ENCODE measurements at places on chromosomes 6 and 20.

DNA sequence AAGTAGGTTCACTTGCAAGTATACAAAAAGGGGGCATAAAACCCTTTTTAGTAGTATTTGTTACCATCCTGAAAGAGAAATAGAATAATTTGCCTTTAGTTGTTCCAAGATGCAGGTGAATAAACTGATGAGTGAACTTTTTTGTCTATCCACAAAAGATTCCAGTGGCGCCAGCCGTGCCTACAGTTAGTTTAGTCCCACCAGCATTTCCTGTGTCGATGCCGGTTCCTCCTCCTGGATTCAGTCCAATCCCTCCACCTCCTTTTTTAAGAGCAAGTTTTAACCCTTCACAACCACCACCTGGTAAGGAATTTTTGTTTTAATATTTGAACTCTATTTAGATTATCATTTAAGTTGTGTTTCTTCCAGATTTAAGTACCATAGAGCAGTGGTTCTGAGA lies 90.9 kb downstream of the SCAF8 start:
- no peak for DNase-seq

GRCh38 chr6:35919827-35920751 lies 809 bp downstream of the SRPK1 start:
- DNase-seq, result no peak

DNA sequence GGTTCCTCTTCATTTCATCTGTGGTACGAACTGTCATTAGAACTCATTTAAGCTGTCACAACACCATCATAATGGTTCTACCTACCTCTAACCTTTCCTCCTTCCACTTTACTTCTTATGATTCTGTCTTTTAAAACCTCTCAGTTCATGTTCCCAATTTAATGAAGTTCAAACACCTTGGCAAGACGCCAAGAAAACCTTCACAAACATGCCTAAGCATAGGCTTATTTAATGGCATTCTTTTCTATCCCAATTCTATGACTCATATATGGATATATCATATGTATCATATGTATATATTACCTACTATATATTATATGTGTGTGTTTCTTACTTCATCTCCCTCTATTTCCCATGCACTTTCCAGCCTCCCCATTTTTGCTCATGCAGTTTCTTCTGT lies 283.4 kb upstream of the TBX18 start:
- DNase-seq, result no peak

DNA sequence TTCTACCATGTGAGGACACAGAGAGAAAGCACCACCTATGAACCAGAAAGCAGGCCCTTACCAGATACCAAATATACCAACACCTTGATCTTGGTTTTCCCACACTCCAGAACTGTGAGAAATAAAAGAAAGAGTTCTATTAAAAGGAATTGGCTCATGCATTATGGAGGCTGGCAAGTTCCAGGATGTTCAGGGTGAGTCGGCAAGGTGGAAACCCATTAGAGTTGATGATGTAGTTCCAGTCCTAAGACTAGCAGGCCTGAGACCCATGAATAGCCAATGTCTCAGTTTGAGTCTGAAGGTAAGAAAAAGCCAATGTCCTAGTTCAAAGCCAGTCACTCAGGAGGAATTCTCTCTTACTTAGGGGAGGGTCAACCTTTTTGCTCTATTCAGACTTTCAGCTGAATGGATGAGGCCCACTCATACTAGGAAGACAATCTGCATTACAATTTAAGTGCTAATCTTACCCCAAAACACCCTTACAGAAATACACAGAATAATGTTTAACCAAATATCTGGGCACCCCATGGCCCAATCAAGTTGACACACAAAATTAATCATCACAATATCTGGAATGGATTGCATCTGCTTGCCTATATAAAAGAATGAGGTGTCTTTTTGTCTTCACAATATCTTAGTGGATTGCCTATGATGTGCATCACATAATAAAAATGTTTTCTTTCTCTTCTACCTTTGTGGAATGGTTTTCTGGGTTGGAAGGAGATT lies 5.5 kb upstream of the TAAR1 start:
- DNase-seq, result no peak

DNA sequence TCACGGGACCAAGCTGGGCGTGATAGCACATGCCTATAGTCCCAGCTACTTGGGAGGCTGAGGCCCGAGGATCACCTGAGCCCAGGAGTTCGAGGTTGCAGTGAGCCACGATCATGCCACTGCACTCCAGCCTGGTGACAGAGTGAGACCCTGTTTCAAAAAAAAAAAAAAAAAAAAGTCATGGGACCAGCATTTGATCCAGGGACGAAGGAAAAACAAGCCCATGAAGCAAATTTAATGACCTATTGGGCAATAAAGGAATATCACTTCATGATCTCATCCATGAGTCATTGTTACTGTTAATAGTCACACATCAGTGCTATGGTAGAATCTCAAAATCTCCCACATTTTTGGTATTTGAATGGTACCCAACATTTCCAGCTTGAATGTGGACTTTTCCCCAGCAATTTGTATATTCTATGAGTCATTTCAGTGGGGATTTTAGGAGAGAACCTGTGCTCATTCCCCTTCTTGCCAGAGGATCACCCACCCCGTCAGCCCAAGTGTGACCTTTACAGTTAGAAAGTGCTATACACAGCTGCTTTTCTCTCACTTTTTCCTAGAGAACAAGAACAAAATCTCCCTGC lies 8.5 kb upstream of the SOD2 start:
- peak; percentile 58 for DNase-seq

DNA sequence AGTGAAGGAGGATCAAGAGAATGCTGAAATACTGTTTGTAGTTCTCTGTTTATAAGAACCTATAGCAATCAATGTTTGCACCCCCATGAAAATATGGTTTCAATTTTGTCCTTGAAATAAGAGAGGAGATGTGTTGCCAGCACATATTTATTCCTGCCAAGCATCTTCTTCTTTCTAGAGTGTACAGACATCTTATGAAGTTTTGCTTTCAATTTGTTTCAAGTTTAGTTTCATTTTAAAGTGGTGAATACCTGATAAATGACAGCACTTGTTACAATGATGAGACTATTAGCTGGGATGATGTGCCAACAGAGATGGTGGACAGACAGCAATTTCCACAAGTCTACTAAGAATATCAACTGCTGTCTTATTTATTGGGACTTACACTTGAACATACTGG lies 39.2 kb upstream of the CENPW start:
- DNase-seq, result no peak

DNA sequence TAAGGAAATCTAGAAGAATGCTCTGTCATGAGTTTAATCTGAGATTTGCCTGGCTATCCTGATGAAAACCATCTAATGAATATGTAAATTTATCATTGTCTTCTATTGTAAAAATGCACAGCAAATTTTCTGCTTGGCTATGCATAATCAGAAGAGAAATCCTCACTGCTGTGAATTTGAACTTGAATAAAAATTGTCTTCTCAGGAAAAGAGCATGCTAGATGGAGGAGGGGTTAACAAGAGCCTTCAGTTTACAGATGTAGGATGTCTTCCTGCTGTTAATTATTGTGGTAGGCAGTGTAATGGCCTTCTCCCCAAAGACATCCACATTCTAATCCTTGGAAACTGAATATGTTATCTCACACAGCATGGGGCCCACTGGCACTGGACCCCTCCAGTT lies 45.8 kb downstream of the ANKEF1 start:
- no peak for DNase-seq

DNA sequence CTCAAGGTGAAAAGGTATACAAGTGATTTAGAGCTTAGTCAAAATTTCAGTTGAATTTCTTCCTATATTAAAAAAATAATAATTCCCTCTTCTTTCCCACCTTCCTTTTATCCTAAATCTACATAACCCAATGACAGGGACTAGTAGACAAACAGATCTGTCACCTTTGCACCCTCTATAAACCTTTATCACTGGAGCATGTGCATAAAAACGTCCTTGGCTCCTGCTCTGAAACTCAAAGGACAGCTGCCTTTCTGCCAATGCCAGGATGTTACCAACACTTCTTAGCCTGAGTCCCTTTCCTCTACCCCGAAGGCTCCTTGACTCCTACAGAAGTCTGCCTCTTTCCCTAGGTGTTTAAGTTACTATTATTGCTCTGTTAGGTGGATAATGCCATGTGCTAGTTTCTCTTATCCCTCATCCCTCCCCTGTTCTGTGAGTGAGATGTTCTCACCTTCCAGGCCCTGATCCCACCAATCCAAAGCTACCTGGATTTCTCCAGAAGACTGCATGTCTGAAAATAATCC lies 4.3 kb downstream of the CLVS2 start:
- no peak for DNase-seq

- no peak for DNase-seq
Measured at GRCh38 chr6:3228771-3229565, 1.5 kb upstream of the TUBB2B start.

GRCh38 chr20:4763723-4764510 lies 42.2 kb downstream of the PRND start:
- no peak for DNase-seq

DNA sequence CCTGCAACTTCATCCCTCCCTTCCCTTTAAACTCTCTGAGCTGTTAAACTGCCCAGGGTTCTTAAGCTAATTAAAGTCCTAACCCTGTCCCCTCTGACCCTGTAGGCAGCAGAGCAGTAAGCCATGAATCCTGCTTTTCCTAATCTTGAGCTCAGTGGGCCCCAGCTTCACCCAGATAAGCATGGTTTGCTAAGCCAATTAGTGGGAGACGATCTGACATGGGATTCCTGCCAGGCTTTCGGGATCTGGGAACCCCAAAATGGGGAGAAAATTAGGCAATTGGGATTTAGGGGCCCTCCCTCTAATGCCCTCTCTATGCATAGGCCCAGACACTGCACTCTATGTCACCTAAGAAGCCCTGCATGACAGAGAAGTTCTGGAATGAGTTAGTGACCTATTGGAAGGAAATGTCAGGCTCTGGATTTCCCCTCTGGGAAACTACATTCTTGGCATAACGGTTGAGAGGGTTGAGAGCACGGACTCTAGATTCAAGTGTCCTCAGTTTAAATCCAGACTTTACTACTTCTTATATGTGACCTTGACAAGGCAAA lies 4.6 kb downstream of the XKR7 start:
- no peak for DNase-seq

DNA sequence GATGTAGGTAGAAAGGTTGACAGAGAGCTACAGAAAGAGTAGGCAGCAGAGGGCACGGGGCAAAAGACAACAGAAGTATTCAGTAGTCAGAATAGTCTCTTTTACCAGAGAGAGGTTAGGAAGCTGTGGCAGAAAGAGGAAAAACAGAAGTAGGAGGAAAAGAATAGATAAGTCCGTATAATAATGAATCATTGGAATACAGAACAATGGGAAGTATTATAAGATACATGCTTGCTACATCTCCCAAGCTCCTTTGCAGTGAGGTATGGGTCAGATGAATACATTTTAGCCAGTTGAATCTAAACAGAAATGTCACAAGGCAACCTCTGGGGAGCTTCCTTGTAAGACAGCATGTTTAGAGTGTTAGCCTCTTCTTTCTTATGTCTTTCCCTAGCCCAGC lies 570.5 kb upstream of the CITED2 start:
- no peak for DNase-seq

DNA sequence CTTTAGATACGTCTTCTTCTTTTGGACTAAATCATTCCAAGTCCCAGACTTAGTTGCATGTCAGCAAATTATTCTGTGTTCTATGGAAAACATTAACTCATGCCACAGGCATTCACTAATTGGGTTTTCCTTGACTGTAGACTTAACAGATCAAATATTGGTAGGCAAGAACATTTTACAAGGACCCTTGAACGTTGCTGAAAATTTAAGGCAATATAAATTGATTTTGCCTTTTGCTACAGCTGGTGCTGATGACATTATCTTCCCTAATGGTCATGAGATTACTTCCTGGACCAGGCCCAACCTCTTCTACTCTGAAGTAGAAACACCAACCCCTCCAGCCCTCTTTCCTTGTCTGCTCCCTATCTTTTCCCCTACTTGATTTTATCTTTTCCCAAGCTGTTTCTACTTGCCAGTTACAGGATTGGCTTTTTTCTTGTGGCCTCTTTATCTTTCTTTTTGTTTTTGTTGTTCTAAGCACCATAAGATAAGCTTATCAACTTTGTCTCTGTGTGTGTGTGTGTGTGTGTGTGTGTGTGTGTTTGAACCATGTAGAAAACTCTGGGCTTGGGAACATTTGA lies 514.0 kb upstream of the SOX4 start:
- no peak for DNase-seq

- DNase-seq, result no peak
Measured at GRCh38 chr6:43891072-43891870, 121.3 kb downstream of the VEGFA start.

DNA sequence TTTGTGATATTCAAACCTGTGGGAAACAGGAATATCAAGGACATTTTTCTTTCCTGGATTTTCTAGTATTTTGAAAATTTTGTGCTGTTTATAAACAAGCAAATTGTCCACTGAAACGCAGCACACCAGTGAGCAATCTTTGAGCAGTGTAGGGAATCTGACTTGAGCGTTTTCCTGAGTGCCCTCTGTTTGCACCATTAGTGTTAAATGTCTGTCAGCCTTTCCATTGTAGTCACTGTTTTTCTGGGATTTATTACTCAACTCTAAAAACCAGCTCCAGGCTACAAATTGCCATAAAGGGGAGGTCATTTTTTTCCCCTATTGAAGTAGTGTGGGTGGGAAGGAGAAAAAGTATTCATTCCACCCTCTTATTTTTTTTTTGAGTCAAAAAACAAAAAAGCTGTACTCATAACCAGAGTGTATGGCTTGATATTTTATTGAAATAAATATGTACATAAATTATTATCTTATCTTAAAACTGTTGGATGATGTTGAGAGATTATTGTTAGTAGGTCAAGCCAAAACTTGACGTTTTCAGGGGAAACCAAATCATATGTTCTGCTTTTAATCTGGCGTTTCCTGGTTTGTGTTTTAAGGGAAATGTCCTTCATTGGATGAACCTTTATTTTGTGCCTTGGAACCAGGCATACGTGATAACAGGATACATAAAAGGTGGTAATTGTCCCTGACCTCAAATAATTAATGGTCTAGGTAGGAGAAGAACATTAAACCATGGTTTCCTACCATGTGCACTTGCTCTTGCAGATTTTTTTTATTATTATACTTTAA lies 51.8 kb downstream of the TSHZ2 start:
- no peak for DNase-seq

DNA sequence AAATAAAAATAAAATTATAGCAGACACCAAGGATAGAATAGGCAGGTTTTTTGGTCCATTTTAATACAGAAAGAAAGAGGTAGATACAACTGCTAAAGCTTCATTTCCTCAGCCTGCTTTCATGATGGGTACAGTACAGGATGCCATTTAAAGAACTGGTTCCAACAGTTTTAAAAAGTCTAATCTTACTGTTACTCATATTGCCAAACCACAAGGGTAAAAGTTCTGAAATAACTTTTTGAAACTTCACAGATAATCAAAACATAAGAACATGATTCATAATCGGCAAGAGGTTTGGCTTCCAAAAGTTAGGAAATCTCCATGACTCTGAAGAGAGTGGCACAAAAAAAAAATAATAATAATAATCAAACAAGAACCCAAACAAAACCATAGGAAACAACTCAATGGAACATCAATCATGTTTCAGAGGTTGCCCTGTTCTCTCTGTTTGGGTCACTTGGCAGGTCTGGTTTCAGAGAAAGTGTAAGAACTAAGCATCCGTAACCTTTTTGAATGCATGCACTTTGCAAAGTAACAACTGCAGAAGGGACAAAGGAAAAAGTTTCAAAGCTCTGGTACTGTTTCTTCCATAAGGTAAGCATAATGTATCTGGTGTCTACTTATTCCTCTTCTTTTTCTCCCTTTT lies 79.7 kb downstream of the SMLR1 start:
- DNase-seq, result no peak

GRCh38 chr20:39399463-39399862 lies 437.3 kb downstream of the DHX35 start:
- DNase-seq, result no peak
